ENCODE measurements at places on chromosomes 1 and 21.

GRCh38 chr1:33234588-33234990, 21.7 kb upstream of the ZNF362 start:
- no peak for DNase-seq

DNA sequence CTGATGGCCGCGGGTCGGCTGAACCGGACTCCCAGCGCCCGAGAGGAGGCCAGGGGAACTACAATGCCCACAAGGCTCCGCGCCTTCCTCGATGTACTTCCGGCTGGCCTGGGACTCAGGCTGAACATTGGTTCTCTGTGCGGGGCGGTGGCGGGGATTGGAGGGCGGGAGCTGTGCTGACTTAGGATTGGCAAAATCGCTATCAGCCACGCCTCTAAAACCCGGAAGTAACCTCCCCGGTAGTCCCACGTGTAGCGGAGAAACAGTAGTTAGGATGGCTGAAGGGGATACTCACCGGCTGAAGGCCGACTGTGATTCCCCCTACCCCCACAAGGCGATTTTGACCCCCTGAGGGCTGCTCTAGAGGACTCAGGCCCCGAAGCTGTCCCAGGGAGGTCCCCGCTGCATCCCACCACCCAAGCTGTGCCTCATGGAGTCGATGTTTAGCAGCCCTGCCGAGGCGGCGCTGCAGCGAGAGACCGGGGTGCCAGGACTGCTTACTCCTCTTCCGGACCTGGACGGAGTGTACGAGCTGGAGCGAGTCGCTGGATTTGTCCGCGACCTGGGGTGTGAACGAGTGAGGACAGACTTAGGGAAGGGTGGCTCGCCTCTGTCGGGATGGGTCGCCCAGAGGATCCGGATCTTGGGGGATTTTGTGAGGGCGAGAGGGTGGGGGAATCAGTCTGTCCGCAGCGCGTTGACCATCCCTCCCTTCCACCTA, at the start of gene DPH2:
Gene DPH2 (plus strand): TSS at position 265 of the 721 bp plus-strand sequence. CDS start 166 bp downstream, at position 431.
- DNase-seq = peak; percentile 75

- no peak for DNase-seq
Observed at GRCh38 chr1:66438501-66438900, 95.5 kb upstream of the SGIP1 start.

- peak; percentile 49 for DNase-seq
Observed at GRCh38 chr1:206921772-206922265, at the start of gene FCMR. TSS of gene FCMR (minus strand) at chr1:206921941. CDS start at chr1:206921854, 87 bp downstream.

- no peak for DNase-seq
Observed at GRCh38 chr1:19045898-19046880, 89.7 kb upstream of the IFFO2 start.

- DNase-seq = no peak
Observed at GRCh38 chr1:100009458-100009857, 39.7 kb downstream of the SLC35A3 start.

DNA sequence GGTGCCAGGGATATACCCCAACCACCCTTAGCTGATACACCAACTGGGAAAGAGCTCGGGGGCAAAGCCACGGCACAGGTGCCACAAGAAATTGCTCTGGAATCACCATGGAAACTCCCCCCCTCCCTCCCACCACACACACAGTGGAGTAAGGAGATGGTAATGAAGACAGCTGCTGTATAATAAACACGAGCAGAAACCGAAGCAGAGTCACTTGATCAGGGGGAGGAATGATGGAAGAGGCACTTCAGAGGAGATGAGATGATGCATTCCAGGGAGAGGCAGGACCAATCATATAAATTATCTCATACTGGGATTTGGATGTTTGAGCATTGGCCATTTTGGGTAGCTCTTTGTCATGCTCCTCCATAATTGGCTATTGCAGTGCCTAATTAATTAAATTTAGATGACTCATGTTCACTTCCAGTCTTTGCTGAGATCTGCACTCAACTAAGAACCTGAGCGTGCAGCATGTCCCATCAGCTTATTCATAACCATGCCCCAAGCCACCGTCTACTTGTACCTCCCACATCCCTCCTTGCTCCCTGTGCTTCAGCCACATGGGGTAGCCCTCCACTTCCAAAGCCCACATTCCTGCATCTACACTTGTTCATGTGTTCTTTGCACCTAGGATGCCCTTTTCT, 189.5 kb downstream of the ZSCAN20 start:
- no peak for DNase-seq

- DNase-seq = no peak
Observed at GRCh38 chr1:190479050-190479397, 1.4 kb upstream of the BRINP3 start.

DNA sequence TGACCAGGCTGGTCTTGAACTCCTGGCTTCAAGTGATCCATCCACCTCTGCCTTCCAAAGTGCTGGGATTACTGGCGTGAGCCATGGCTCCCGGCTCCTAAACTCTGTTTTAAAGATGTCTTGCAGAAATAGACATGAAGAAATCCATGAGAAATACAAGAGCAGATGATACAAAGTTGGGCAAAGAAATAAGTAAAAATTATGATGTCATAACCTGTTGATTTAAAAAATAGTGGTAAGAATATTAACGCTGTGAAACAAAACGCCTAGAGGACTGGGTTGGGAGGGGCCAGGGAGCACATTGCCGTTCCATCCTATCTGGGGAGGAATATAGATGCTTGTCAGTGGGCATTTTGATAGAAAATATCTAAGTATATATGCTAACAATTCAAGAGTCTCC, 1.2 kb upstream of the ITGB2 start:
- DNase-seq = no peak

GRCh38 chr1:37309574-37309973, 164.8 kb upstream of the ZC3H12A start:
- no peak for DNase-seq

GRCh38 chr1:25800703-25801377, 847 bp downstream of the SELENON start:
- no peak for DNase-seq

GRCh38 chr1:8161546-8162105, 135.5 kb upstream of the ERRFI1 start:
- no peak for DNase-seq

GRCh38 chr1:227749916-227750710, 14.9 kb downstream of the SNAP47 start:
- DNase-seq = no peak

- DNase-seq = no peak
Observed at GRCh38 chr1:106619080-106619826, 437.2 kb upstream of the PRMT6 start.

- no peak for DNase-seq
Observed at GRCh38 chr21:15667819-15668218, 62.0 kb upstream of the USP25 start.

GRCh38 chr1:18160290-18160942, 52.8 kb downstream of the IGSF21 start:
- no peak for DNase-seq

GRCh38 chr1:74363220-74363619, 128.0 kb downstream of the TNNI3K start:
- DNase-seq = no peak

DNA sequence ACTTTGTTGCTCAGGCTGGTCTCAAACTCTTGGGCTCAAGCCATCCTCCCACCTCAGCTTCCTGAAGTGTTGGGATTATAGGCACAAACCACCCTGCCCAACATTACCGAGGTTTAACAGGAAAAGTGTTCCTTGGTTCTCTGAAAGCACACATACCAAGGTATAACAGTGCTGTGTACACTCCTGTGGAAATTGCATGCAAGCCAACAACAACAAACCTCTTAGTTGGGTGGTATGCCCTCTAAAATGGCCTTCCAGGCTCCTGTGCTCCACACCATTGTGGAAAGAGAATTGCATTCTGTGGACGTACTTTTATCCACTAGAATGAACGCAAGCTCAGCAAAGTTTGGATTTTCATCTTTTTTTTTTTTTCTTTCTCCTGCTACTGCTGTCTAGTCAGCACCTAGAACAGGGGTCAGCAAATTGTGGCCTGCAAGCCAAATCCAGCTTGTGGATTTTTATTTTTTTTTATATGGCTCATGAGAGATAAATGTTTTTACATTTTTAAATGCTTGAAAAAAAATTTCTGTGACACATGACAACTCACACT, 192.2 kb upstream of the TNR start:
- DNase-seq = no peak

- DNase-seq = no peak
Observed at GRCh38 chr1:17852383-17852782, 97.2 kb downstream of the ACTL8 start.

GRCh38 chr1:20865001-20865400, 77.9 kb upstream of the HP1BP3 start:
- no peak for DNase-seq

DNA sequence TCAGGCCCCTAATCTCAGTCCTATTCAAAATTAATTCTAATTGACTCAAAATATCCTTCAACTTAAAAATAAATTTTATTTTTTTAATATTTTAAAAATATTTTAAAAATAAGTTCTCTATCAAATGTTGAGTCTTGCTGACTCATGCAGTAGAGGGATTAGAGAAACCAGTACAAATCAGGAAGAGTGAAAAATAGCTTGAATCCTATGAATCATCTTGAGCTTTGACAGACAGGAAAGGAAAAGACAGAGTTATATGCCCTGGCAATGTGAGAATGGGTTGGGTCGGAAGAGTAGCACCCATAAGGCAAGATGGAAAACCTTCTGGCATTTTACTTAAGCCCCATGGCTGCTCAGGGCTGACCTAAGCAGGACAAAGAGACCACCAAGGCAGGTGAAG, 346.6 kb upstream of the RUNX1 start:
- DNase-seq = no peak

- DNase-seq = no peak
Observed at GRCh38 chr1:47382399-47382983, 33.6 kb upstream of the FOXE3 start.

DNA sequence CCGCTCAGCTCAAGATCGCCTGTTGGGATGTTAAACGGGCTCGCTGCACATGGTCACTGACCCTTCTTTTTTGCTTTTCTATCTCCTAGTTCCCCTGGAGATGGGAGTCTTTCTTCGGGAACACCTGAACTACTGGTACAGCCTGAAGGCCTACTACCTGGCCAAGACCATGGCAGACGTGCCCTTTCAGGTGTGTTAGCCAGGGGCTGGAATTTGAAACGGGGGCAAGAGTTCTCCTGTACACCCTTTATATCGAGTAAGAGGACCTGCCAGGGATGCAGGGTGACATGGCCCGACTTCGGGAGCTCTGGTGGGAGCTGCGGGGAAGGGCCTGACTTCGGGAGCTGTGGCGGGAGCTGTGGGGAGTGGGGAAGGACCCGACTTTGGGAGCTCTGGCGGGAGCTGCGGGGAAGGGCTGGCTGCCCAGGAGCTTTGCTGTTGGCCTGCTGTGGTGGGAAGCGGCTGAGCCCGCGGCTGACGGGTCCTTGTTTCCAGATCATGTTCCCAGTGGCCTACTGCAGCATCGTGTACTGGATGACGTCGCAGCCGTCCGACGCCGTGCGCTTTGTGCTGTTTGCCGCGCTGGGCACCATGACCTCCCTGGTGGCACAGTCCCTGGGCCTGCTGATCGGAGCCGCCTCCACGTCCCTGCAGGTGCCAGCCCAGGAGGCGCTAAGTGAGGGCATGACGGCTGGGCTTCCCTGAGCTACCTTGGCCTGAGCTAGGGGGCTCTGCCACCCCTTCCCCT, 24.0 kb downstream of the TFF3 start:
- DNase-seq = no peak

- DNase-seq = no peak
Observed at GRCh38 chr1:17825273-17826164, 70.4 kb downstream of the ACTL8 start.

DNA sequence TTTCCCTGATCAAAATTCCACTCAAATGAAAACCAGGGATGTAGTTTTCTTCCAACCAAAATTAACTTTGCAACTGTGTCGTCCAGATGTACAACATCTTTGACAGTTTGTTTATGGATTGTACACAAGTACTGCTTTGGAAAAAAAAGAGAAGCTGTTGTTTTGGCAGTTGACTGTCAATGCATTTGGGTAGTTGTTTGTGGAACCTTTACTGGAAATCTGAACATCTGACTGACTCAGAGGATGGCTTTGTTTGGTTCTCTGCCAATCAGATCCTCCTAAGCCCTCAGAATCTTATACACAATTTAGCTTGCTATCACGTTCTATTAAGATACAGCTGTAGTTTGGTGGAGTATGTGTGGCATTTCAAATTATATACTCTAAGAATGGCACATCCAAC, 195.0 kb downstream of the KCNK2 start:
- DNase-seq = no peak

DNA sequence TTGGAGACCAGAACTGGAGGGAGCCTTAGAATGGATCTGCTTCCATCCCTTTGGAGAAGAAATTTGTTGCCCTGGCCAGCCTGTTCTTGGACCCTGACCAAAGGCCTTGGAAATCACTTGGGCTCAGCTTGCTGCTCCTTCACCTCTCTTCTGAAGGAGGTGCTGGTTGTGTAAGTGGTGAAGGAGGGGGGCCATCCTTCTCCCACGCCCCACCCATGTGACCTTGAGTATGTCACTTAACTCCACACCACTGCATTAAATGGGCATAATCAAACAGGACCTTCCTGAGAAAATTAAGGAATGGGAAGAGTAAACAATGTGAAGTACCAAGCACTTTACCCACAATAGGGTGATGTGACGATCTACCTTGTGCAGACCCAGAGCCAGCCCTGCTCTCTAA, 68.3 kb upstream of the GJB5 start:
- no peak for DNase-seq

DNA sequence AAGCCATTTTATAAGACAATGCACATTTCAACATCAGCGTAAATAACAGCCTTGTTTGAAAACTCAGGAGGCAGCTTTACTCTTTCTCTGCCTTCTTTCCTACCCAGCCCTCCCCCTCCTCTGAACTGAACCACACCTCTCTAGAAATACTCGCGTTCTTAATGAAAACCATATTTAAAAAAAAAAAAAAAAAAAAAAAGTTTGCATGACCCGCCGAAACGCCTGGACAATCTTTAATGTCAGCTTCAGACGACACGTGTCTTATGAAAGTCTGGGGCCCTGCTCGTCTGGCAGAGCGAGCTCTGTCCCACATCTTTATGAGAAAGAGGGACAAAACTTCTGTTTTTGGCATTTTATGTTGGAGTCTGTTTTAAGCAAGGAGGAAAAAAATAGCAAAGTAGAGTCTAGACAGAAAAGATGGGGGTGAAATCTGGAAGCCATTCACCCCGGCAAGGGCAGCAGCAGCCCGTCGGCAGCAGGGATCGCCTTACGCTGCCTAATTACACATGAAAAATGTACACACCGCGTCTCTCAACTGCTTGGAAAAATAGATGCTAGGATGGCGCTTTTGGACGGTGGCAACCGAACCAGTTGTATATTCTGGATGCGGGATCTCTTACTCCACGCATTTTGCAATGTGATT, 130.4 kb upstream of the ETS2 start:
- DNase-seq = no peak

DNA sequence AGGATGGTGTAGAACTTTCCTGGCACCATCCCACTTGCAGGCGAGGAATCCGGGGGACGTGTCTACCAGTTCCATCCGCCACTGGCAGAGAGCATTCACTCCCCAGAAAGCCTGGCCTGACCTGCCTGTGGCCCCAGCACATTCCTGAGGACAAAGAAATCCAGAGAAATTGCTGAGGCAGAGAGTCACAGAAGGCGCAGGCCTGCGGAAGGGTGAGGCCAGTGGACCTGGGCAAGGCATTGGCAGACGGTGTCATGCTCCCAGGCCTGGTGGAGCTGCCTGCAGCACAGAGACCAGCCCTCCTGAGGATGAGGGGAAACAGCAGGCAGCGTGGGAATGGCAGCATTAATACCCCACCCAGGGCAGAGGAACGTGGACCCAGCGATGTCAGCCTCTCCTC, 81.2 kb upstream of the F3 start:
- DNase-seq = no peak
